ENCODE measurements at places on chromosomes 6 and 20.

- DNase-seq = no peak
These were observed 4.5 kb upstream of the SIRPA start for GRCh38 chr20:1890469-1891262.

DNA sequence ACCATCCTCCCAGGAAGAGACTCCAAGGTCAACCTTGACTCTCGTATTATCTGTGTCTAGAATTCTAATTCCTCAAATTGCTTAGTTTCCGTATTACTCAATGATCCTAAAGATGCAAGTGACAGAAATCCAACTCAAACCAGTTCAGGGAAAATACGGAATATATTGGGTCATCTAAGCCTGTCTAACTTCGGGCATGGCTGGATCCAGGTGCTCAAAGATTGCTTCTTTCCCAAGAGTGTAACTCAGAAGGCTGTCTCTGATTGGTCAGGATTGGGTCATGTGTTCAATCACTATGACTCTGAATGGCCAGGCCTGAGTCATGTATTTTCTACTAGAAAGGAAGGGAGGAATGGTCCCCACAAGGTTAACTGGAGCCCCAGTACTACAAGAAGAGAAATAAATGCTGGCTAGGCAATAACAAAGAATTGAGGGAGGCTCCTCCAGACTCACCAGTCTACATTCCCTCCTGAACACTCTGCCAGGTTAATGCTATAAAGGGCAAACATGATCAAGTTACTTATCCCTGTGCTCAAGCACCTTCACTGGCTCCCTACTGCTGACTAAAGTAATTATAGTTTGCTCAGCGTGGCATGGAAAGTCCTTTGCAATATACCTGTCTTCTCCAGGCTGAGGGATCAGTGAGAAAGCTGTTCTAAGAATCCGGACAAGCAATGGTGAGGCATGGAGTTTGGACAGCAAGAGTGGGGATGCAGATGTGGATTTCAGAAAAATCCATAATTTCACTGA, 15.4 kb upstream of the PREX1 start:
- no peak for DNase-seq

- no peak for DNase-seq
These were observed 399.5 kb upstream of the SYNCRIP start for GRCh38 chr6:86042214-86042613.

- no peak for DNase-seq
These were observed 698.8 kb downstream of the DHX35 start for GRCh38 chr20:39660965-39661364.

DNA sequence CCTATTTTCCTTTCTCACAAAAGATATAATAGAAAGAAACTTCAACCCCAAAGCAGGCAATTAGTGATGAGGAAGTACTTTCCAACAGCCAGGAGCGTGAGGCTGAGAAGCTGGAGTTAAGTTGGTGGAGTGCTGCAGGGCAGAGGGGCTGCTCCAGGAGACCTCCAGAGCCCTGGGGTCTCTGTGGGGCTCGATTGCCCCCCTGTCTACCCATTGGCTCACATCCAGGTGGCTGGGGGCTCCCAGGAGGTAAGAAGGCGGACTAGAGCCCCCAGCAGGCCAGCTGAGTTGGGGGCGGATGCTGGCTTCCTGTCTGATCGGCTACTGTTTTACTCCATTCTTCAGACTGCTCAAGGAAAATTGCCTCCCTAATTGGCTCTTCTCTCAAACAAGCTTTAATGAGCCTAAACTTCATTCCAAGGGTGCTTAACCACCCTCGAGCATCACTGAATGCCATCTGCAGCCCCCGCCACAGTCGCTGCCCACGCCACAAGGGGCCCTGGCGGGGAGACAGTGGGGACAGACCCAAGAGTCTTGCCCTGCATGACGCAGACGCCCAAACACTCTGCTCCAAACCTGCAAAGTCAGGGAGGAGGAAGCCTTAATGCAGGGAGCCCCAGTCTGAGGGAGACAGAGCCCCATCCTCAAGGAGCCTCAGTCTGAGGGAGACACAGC, 78.6 kb downstream of the MDGA1 start:
- DNase-seq = no peak

- no peak for DNase-seq
These were observed 20.7 kb downstream of the MTHFD1L start for GRCh38 chr6:150886155-150886554.

GRCh38 chr20:22052025-22052650, 346.7 kb downstream of the PAX1 start:
- no peak for DNase-seq

Data from H54 (cell line).